Muscle of leg (tissue), 16 donors: ENCODE measurements at places on chromosomes 7 and 10.

- H3K4me3 ChIP-seq: peak overlapping the region; percentile 57
- peaks cover 28% of the 10 kb centered on the region for H3K4me1 ChIP-seq
- peak; percentile 79 for DNase-seq
Observed at GRCh38 chr10:42753126-42753506, 29.5 kb upstream of the BMS1 start.

- peaks cover 36% of the 10 kb centered on the region for H3K4me1 ChIP-seq
- peaks cover 2% of the 10 kb centered on the region for H3K36me3 ChIP-seq
- no peaks in the 10 kb centered on the region for H3K27me3 ChIP-seq
- H3K27ac ChIP-seq: no peak overlapping the region
Observed at GRCh38 chr7:30761214-30762156, 9.6 kb downstream of the INMT start.

DNA sequence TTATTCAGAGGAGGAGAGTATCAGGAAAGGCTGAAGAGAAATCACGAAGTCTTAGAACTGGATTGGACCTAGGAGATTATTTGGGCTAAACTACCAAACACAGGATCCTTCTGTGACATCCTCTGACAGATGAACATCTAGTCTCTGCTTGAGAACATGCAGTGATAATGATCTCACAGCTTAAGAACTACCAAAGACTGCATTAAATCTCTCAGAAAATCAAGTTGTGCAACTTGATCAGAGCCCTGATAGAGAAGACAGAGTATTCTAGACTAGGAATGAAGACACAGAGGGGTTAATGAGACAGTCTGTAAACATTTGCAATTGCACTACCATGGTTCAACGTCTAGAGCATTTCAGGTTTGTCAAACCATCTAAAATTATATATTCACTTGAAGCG lies 37.1 kb upstream of the AGBL3 start:
- H3K4me1 ChIP-seq: no peaks in the 10 kb centered on the region
- DNase-seq: no peak
- no peaks in the 10 kb centered on the region for H3K27me3 ChIP-seq
- H3K4me3 ChIP-seq: no peak overlapping the region
- H3K36me3 ChIP-seq: peaks cover 50% of the 10 kb centered on the region
- no peak overlapping the region for H3K27ac ChIP-seq

GRCh38 chr7:129742256-129742655 lies 130.7 kb downstream of the NRF1 start:
- H3K36me3 ChIP-seq: peaks cover 31% of the 10 kb centered on the region
- H3K27me3 ChIP-seq: no peaks in the 10 kb centered on the region

DNA sequence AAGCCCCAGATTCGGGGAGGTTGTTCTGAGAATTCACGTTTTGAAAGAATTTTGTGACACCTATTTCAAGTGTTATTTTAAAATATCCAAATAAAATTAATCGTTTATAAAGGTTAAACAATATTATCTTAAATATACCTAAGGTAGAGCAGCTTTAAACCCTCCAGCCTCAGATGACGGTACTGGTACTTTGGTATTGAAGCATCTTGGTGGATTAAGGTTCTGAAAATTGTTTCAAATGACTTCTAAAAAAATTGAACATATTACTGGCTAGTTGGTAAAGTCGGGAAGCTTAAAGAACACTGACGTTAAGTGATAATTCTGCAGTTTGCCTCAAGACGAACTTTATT lies 392 bp upstream of the HUS1 start:
- H3K4me3 ChIP-seq: peak overlapping the region; percentile 57
- H3K4me1 ChIP-seq: peaks cover 7% of the 10 kb centered on the region
- peaks cover 28% of the 10 kb centered on the region for H3K36me3 ChIP-seq
- H3K27me3 ChIP-seq: no peaks in the 10 kb centered on the region

GRCh38 chr10:71289421-71290130 lies 29.5 kb upstream of the SLC29A3 start:
- H3K4me1 ChIP-seq: peaks cover 29% of the 10 kb centered on the region
- DNase-seq: no peak
- H3K27me3 ChIP-seq: peaks cover 2% of the 10 kb centered on the region

GRCh38 chr10:61832866-61833481 lies 68.5 kb upstream of the ARID5B start:
- H3K27me3 ChIP-seq: no peaks in the 10 kb centered on the region
- H3K27ac ChIP-seq: no peak overlapping the region
- no peaks in the 10 kb centered on the region for H3K36me3 ChIP-seq
- H3K4me1 ChIP-seq: peaks cover 16% of the 10 kb centered on the region
- no peak overlapping the region for H3K4me3 ChIP-seq

GRCh38 chr7:121744319-121744718 lies 128.6 kb upstream of the PTPRZ1 start:
- H3K4me3 ChIP-seq: no peak overlapping the region
- no peak for DNase-seq
- no peaks in the 10 kb centered on the region for H3K4me1 ChIP-seq
- H3K27ac ChIP-seq: no peak overlapping the region
- no peaks in the 10 kb centered on the region for H3K36me3 ChIP-seq

DNA sequence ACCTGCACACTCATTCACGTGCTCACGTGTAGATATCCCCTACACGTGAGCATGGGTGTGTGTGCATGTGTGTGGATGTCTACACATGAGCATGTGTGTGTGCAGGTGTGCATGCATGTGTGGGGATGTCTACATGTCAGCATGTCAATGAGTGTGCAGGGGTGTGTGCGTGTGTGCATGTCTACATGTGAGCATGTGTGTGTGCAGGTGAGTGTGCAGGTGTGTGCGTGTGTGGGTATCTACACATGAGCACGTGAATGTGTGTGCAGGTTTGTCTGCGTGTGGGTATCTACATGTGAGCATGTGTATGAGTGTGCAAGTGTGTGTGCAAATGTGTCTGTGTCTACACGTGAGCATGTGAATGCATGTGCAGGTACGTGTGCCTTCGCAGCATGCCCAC lies 274.8 kb downstream of the PTPRN2 start:
- no peak overlapping the region for H3K27ac ChIP-seq
- no peak for DNase-seq
- H3K36me3 ChIP-seq: no peaks in the 10 kb centered on the region
- H3K4me3 ChIP-seq: no peak overlapping the region
- peaks cover 4% of the 10 kb centered on the region for H3K27me3 ChIP-seq

GRCh38 chr10:20535897-20536881 lies 360.9 kb downstream of the NEBL start:
- H3K36me3 ChIP-seq: no peaks in the 10 kb centered on the region
- DNase-seq: peak; percentile 64
- no peaks in the 10 kb centered on the region for H3K4me1 ChIP-seq
- no peaks in the 10 kb centered on the region for H3K27me3 ChIP-seq
- H3K27ac ChIP-seq: no peak overlapping the region

- no peaks in the 10 kb centered on the region for H3K4me1 ChIP-seq
- no peaks in the 10 kb centered on the region for H3K27me3 ChIP-seq
- no peak overlapping the region for H3K4me3 ChIP-seq
- no peak overlapping the region for H3K27ac ChIP-seq
- no peaks in the 10 kb centered on the region for H3K36me3 ChIP-seq
Observed at GRCh38 chr10:105834261-105835059, 1193.4 kb downstream of the SORCS3 start.

- no peak overlapping the region for H3K4me3 ChIP-seq
- H3K27ac ChIP-seq: no peak overlapping the region
- DNase-seq: no peak
- H3K27me3 ChIP-seq: no peaks in the 10 kb centered on the region
- peaks cover 7% of the 10 kb centered on the region for H3K4me1 ChIP-seq
Observed at GRCh38 chr10:129472696-129473555, 5.9 kb downstream of the MGMT start.

GRCh38 chr10:94065787-94066186 lies 72.1 kb downstream of the PLCE1 start:
- no peaks in the 10 kb centered on the region for H3K27me3 ChIP-seq
- no peak overlapping the region for H3K4me3 ChIP-seq
- no peak for DNase-seq

- no peak for DNase-seq
- H3K27ac ChIP-seq: no peak overlapping the region
- peaks cover 71% of the 10 kb centered on the region for H3K4me1 ChIP-seq
Observed at GRCh38 chr7:155452505-155453295, 5.2 kb upstream of the EN2 start.

- H3K36me3 ChIP-seq: no peaks in the 10 kb centered on the region
- no peak within 1 kb of the TSS for H3K27ac ChIP-seq
- peaks cover 9% of the 10 kb centered on the region for H3K4me1 ChIP-seq
Observed at GRCh38 chr7:48035301-48035966, at the start of gene C7orf57. C7orf57 (plus strand) TSS chr7:48035543; CDS start chr7:48036309, 766 bp downstream.

- peaks cover 4% of the 10 kb centered on the region for H3K4me1 ChIP-seq
- no peak for DNase-seq
- no peak overlapping the region for H3K27ac ChIP-seq
- H3K27me3 ChIP-seq: no peaks in the 10 kb centered on the region
Observed at GRCh38 chr7:102312317-102312716, 25.6 kb downstream of the SH2B2 start.

DNA sequence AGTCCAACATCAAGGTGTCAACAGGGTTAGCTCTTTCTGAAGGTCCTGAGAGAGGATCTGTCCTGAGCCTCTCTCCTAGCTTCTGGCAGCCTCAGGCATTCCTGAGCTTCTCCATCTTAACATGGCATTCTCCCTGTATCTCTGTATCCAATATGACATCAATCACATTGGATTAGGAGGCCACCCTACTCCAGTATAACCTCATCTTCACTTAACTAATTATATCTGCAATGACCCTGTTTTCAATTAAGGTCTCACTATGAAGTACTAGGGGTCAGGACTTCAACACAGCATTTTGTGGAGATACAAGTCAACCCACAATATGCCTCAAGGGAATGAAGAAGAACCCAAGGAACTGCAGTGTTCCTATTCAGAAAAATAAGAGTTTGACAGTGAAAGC lies 133.8 kb downstream of the RELN start:
- no peaks in the 10 kb centered on the region for H3K36me3 ChIP-seq
- no peak for DNase-seq
- no peak overlapping the region for H3K27ac ChIP-seq
- H3K4me3 ChIP-seq: no peak overlapping the region

DNA sequence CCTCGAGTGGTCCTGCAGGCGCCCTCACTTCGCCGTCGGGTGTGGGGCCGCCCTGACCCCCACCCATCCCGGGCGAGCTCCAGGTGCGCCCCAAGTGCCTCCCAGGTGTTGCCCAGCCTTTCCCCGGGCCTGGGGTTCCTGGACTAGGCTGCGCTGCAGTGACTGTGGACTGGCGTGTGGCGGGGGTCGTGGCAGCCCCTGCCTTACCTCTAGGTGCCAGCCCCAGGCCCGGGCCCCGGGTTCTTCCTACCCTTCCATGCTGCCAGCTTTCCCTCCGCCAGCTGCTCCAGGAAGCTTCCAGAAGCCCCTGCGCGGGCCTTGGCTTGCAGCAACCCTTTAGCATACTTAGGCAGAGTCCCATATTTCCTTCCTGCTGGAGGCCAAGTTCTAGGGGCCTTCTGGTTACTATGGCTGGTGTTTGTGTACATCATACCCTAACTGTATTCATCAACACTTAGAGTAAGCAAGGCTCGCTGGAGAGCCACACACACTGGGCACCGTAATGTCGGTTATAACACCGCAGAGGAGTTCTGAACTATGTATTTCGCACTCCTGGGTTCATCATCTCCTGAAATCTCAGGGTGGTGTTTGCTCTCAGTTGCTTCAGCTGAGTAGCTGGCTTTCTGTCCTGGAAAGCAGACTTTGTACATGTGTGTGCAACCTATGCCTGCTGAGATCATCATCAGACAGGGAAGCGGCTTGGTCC lies 471 bp downstream of the MGMT start:
- peaks cover 19% of the 10 kb centered on the region for H3K4me1 ChIP-seq
- peaks cover 16% of the 10 kb centered on the region for H3K36me3 ChIP-seq
- peak overlapping the region; percentile 93 for H3K27ac ChIP-seq
- no peaks in the 10 kb centered on the region for H3K27me3 ChIP-seq
- DNase-seq: peak; percentile 89
- peak overlapping the region; percentile 90 for H3K4me3 ChIP-seq

DNA sequence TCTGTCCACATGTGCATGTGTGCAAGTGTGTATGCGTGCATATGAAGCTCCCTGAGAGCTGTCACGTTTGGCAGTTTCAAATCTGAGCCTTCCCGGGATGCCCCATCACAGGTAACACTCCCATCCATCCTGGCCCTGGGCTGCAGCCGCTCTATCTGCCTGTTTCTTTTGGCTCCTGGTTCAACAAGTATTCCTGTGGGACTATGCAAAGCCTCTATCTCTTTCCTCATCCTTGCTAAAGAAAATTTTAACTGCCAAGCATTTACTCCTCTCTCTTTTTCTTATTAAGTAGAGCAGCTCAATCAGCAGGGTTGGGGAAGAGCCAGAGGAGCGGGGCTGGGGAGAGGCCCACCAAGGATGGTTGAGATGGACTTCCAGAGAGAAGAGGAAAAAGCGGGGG lies 24.4 kb upstream of the PDCD4 start:
- no peak overlapping the region for H3K27ac ChIP-seq
- H3K4me1 ChIP-seq: peaks cover 26% of the 10 kb centered on the region
- H3K27me3 ChIP-seq: no peaks in the 10 kb centered on the region
- DNase-seq: no peak

DNA sequence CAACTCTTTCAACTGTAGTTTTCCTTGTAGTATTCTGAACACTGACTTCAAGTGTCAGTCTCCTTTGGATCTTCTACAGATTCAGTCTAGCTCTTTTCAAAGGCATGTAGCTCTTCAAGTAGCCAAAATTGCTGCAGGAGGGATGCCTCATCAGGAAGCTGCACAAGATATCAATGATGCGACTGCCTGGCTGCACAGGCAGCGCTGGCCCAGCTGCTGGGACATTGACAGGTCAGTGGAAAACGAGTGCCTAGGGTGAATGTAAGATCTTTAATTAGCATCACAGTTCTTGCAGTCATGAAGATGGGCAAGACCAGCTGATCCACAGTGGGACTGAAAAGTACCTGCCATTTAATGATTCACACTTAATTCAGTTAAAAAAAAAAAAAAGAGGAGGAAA lies 167.6 kb downstream of the ANK3 start:
- H3K27me3 ChIP-seq: no peaks in the 10 kb centered on the region
- H3K4me3 ChIP-seq: no peak overlapping the region
- no peaks in the 10 kb centered on the region for H3K36me3 ChIP-seq

DNA sequence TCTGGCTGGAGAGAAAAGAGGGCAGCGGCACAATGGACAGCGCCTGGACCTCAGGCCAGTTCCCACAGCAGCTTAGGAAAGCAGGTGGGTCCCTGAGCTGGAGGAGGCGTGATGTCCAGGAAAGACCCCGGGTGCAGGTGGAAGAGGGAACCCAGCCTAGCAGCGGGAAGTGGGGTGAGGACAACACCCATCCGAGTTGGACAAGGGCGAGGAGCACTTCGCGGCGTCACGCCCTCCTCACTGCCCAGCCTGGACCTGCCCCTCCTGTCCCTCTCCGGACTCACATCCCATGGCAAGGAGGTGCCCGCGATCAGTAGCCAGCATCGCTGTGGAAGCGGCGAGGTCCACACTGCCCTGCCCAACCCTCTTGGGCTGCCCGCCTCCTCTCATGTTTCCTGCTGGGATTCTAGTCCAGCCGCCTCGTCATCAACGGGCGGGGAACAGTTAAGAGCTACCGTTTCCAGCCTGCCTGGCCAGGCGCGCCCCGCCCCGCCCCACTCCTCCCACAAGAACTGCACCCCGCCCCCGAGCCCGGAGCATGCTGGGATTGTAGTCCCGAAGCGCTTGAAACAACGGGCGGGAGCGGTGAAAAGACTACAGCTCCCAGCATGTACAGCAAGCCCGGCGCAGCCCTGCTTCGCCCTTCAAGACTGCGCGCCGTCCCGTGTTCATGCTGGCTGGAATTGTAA lies 930.6 kb upstream of the ZNF722 start:
- no peaks in the 10 kb centered on the region for H3K27me3 ChIP-seq
- no peak overlapping the region for H3K4me3 ChIP-seq
- DNase-seq: no peak
- H3K27ac ChIP-seq: no peak overlapping the region
- H3K36me3 ChIP-seq: no peaks in the 10 kb centered on the region
- no peaks in the 10 kb centered on the region for H3K4me1 ChIP-seq
